ENCODE measurements at places on chromosomes 7 and 10.

GRCh38 chr10:75408911-75409885 is 7.6 kb upstream of the ZNF503 start:
- no peak for DNase-seq

DNA sequence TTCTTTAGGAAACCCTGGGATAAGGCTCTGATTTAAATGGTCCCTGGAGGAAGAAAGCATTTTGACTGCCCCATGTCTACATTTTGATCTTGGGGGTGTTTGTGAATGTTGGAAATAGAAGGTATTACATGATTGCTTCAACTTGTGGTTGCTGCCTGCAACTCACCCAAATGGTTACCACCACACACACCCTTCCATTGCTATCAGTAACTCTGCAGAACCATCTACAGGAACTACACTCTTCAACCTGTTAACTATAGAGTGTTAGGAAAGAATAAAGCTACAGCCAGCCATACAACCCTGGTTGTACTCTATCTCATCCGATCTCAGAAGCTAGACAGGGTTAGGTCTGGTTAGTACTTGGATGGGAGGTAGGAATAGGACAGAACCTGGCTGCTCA is 71.2 kb downstream of the APBB1IP start:
- no peak for DNase-seq

GRCh38 chr7:12508554-12508953 is 62.0 kb upstream of the SCIN start:
- DNase-seq, result no peak

- DNase-seq, result no peak
Observed at GRCh38 chr7:139594911-139595476, 71.5 kb downstream of the CLEC2L start.

DNA sequence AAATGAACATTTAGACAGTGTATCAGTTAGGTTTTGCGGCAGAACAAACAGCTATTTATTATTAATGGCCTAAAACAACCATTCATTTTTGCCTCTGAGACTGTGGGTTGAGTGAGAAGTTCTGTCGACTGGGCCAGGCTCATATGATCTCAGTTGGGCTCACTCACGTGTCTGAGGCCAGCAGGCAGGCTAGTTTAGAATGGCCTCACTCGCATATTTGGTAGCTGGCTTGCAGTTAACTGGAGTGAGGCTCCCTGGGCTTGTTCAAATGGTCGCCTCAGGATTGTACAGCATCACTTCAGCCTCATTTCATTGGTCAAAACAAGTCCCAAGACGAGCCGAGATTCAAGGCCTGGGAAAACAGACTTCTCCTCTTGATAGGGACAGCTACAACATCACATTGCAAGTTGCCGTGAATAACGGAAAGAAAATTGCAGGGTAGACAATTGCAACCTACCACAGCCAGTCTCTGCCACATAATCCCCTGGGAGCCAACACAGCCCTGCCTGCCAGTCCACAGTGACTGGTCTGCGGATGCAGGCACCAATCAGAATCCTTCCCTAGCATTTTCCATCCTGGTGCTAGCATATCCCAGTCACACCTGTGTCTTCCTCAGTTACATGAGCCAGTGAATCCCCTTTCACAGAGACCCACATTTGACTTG is 23.1 kb upstream of the PPIF start:
- no peak for DNase-seq

GRCh38 chr7:149422914-149423301 is 38.0 kb downstream of the ZNF777 start:
- no peak for DNase-seq

GRCh38 chr10:112789248-112789647 is 160.8 kb upstream of the TCF7L2 start:
- DNase-seq, result no peak

- no peak for DNase-seq
Observed at GRCh38 chr7:12092499-12093130, 118.5 kb upstream of the TMEM106B start.

DNA sequence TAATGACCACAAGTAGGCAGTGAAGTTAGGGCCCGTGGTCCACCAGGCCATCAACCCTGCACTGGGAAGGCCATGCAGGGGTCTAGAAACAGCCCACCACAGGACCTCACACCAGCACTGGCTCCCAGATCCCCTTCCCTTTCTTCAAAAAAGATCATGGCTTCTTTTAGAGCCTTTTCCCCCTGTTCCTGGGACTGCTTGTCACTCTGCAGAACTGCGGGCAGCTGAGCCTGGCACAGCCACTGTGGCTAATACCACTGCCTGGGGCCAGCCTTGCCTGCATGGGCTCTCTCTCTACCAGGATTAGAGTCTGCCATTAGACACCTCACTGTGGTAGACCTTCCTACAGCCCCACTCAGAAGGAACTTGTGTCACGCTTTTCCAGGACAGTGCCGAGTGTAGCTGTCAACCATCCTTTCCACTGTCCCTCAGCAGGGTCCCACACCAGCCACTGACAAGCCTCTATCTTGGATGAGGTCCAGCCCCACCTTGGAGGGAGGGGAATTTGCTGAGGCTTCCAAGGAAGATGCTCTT is 19.0 kb upstream of the C10orf90 start:
- DNase-seq, result no peak

DNA sequence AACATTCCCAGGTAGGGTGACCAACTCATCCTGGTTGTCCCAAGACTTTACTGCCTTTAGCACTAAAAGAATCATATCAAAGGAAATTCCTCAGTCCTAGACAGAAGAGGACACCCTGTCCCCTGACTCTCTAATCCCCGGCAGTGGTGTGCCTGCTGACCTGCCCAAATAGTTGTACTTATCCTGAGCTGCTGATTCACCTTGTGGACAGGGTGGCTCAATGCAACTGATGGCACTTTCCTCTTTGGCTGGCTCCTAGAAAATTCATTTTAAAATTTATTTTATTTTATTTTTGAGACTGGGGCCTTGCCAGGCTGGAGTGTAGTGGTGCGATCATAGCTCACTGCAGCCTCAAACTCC is 111.7 kb downstream of the JCAD start:
- no peak for DNase-seq

DNA sequence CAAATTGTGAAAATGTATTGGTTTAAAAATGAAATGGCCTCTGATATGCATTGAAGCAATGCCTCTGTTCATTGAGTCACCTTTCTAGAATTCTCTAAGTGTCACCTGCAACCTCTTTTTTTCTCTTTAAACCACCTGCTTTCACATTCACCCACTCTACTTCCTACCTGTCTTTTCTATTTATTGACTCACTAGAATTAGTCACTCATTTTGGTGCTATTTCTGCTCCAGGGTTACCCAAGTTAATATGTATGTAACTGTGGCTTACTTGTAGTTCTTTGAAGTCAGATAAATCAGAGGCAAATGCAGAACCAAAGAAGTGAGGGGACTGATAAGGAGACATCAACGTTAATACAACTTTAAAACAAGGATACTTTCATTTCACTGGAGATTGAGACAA is 674.7 kb downstream of the CCSER2 start:
- no peak for DNase-seq

DNA sequence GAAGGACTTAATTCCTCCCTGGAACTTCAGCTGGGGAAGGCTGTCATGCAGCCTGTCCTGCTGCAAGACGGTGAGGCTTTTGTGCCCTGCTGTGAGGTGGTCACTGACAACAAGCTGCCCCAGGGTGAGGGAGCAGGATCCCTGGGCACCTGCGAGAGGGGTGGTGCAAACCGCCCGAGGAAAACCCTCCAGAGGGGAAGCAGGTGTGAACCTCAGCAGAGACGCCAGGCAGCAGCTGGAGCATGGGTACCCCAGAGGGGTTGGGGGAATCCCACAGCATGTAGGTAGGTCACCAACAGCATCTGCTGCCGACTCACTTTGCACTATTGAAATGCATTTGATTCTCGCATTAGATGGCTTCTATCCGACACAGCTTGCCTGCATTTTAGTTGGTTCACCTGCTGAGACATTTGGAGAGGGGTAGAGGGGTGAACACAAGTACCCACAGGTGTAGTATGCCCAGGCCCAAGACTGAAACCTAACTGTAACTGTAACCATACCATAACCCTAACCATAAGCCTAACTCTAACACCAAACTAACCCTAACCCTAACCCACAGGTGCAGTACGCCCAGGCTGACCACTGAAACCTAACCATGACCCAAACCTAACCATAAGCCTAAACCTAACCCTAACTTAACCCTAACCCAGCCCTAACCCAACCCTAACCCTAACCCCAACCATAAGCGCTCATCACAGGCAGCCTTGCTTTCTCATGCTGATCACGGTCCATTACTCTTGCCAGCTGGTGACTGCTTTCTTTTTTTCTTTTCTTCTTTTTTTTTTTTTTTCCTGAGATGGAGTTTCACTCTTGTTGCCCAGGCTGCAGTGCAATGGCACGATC is 85.9 kb downstream of the ELFN1 start:
- DNase-seq, result no peak

DNA sequence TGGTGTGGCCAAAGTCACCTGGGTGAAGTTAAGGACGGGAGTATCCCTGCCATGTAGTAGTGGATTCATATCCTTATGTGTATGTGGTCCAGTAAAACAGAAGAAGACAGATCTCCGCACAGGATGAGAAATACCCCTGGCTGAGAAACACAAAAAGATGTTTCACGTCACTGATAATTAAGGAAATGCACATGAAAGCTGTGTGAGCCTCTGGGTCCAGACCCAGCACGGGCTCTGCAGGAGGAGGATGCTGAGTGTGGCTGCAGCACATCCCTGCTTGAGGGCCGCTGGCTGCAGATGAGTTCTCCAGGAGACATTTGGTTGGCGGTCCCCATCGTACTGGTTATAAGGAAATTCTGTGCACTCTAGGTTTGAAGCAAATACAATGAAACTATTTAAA is 8.2 kb upstream of the SUN1 start:
- no peak for DNase-seq
